ENCODE measurements at places on chromosomes 4 and X.

- no peak for DNase-seq
Observed at GRCh38 chr4:7132249-7132648, 60.1 kb upstream of the SORCS2 start.

DNA sequence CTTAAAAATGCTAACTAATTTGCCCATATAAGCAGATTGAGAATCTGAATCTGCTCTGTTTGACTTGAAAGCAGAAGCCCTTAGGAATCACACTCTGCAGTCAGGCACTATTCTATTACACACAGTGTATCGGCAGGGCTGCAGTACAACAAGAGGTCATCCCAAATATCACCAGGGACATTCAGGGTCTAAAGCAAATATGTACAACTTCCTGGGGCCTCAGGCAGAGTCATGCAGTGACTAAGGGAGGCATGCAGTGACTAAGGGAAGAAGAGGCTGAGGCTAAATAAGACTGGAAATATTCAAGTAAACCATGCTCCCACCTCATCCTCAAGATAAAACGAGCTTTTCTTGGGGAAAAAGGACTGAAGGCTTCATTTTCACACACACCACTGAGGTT lies 20.9 kb downstream of the MAPK10 start:
- no peak for DNase-seq

DNA sequence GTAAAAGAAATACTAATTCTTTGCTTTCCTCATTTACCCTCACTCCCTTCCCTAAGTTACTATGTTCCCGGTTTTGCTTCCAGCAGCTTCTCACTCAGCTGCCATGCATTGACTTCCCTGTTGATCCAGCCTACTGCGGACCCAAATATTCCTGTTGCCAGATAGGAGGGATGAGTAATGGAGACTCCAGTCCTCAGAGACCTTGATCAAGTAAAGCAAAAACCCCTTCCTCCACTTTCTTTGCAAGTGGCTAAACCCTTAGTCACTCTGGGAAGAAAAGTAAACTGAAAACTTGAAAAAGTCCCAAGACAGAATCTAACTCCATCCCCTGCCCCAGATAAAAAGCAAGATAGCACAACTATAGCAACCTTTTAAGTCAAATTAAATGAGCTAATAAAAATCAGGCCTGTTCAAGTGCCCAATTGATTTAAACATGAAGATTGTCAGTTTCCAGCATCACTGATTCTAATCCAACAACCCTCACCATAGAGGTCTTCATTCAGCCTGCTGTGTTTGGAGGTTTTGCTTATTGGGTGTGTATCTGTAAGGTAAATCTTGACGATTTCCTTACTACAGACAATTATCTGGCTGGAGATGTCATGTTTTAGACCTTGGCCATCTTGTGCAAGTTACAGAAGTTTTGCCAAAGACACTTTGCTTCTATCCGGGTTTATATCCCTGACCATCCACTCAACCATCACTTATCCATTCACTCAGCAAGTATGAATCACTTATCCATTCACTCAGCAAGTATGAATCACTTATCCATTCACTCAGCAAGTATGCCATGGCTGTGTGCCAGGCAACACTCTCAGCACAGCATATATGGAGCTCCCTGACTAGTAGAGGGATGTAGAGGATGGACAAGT lies 17.6 kb downstream of the FGFBP1 start:
- DNase-seq, result no peak

GRCh38 chr4:4783847-4784246 lies 75.6 kb upstream of the MSX1 start:
- no peak for DNase-seq

- peak; percentile 31 for DNase-seq
Observed at GRCh38 chr4:41882625-41883347, 52.4 kb upstream of the TMEM33 start.

- DNase-seq, result no peak
Observed at GRCh38 chr4:95532305-95532704, 16.5 kb downstream of the UNC5C start.

DNA sequence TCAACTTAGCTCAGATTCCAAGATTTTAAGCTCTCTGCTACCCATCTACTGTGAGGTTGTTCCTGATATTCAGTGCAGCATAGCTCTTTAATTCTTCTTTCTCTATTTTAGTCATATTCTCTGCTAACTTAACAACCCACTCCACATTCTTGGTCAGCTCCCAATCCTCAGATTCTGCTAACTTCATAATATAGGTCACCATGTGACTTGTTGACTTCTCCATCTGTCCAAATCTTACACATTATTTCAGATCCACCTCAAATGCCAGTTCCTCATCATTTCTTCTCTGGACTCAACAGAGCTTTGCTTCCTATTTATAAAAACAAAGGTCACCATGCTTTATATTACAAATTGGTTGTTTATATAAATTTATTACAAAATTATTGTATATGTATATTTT lies 29.3 kb upstream of the RXFP1 start:
- DNase-seq, result no peak

- no peak for DNase-seq
Observed at GRCh38 chr4:95068818-95069478, 311.2 kb downstream of the BMPR1B start.

DNA sequence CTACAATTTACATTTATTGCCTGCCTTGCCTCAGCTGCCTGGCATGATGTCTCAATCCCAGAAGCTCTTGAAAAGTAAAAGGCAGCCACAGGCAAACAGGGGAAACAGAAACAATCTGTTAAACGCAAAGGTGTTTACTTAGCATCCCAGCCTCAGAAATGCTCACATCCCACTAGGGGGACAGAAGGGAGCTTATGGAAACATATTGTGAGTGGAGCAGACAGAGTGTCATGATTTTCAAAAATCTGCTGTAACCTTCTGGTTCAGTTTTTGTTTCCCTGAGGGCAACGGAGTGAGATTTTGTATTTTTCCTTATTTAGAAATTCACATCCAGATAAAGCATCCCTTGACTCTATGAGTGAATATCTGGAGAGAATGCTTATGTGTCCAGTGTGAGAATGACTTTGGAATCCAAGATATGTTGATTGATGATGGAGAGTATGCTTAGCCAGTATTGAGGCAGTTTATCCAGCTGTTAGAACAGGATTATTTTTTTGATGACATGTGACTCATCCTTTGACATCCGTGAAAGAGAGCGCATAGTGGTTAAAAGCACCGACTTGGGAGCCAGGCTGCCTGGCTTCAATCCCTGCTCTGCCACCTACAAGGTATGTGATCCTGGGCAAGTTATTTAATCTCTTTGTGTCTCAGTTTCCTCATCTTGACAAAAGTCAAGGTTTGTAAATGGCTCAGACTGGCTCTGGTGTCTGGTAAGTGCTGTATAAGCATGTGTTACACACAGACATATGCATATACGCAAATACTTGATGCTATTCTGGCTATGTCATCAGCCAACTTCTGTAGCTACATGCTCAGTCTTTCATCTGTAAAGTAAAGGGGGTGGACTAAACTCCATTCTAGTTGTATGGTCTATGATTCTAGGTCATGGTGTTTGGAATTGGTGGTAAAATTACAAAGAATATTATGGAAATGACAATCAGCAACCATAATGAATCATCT lies 381.2 kb downstream of the RAPGEF2 start:
- DNase-seq, result no peak

DNA sequence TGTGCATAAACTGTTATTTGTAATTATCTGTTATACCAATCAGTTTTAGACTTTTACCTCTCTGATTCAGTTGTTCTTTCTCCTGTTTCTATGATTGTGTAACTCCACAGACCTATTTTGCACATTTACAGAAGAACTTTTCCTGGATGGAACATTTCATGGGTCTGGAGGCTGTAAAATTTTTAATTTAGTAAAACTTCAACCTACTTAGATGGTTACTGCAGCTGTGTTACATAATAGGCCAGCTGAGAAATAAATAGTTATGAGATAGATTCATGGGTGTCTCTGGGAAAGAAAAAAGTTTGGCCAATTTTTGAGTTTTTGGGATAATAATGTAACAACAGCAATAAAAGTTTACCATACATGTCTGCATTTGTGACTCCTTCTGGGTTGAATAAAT lies 253.5 kb downstream of the ARHGAP24 start:
- DNase-seq, result no peak

GRCh38 chr4:82718162-82718940 lies 80.2 kb downstream of the SCD5 start:
- DNase-seq, result no peak

GRCh38 chr4:53592122-53592521 lies 836 bp upstream of the LNX1 start:
- DNase-seq, result no peak

DNA sequence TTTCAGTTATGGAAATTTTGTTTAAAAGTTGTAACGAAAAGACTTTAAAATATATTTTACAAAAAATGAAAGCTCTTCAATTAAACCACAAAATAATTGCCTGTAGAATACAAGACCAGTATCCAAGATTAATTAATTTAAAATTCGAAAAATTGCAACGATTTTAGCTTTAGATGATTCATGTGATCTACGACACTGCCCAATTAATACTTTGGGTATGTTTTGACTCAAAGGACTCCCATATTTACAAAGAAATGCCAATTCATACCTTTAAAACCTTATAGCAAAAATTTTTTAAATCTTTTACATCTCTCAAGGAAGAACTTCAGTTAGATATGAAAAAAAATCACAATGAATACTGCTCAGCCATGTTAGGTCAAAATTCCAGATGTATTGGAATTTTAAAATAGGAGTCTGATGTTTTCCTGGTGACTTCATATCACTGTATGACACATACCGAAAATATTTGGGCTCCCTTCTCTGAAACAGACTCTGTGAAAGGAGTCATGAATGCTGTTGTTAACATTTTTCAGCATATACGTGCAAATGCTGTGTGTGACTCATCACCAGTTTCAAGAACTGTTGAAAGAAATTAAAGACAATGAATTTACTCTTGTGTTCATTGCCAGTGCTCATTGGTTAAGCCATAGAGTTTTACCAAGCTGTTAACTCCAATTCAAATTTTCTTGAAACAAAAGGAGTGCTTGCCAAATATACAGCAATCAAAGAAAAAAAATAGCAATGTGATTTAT lies 13.8 kb upstream of the SMS start:
- no peak for DNase-seq

DNA sequence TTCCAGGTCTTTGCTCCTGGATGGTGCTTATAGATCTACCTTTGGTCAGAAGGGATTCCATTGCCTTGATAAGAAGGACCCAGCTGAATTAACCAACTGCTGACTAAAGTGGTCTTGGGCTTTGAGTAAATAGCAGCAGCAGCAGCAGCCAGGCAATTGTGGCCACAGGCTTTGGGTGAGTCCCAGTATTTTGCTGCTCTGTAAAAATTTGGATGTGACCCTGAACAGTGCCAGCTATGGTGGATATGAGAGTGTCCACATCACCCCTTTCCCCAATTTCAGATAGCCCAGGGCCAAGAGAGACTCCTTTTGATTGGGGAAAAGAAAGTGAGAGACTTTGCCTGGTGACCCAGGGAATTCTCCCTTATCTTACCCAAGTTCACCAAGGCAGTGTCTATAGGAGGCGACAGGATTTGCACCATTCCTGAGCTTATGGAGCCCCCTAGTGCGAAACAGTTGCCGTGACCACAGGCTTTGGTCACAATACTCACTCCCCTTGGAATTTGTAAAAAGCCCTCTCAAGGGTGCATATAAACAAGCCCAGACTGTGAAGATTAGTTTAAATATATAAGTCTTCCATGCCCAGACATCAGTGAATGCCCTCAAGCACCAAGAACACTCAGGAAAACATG lies 518.0 kb downstream of the TMA16 start:
- no peak for DNase-seq

GRCh38 chr4:2256156-2256731 lies 5.7 kb downstream of the MXD4 start:
- DNase-seq, result peak; percentile 0

DNA sequence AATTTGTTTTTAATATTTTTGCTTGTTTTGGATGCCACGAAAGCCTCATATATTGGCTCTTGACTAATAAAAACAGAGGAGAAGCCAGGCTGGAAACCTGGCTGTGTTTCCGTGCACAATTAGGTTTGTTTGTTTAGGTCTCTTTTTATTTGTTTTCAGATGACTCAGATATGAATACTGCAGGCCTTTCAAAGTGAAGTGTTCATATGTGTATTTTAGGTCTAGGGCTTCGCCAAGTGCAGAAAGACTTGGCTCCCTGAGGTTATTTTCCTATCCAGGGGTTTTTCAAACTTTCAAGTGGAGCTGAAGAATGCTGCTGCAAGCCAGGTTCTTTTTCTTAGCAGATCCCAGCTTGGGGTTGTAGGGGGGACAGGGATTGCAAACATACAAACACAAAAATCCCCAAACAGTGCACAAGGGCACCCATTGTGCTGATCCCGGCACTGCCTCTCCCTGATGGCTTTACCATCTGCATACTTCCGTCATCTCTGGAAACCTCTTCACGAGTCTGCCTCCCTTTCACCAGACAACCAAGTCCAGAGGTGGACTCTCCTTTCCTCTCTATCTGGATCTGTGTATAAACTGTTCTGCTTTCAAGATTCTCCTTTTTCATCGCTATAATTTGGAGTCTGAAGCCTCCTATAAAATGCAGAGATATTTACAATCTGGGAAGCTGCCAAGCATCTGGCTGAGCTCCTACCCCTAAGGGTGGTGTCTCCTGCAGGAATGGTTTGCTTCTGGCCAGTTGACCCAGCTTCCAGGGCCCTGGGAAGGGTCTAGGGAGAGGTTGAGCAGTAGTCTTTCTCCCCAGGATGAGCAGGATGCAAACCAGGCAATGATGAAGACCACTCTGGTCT lies 108.6 kb downstream of the SMIM20 start:
- DNase-seq, result no peak

GRCh38 chrX:3695536-3695935 lies 17.9 kb downstream of the PRKX start:
- no peak for DNase-seq

- no peak for DNase-seq
Observed at GRCh38 chr4:156762851-156763250, 208.7 kb downstream of the PDGFC start.

- DNase-seq, result no peak
Observed at GRCh38 chrX:74325130-74326059, 21.4 kb downstream of the ZCCHC13 start.

DNA sequence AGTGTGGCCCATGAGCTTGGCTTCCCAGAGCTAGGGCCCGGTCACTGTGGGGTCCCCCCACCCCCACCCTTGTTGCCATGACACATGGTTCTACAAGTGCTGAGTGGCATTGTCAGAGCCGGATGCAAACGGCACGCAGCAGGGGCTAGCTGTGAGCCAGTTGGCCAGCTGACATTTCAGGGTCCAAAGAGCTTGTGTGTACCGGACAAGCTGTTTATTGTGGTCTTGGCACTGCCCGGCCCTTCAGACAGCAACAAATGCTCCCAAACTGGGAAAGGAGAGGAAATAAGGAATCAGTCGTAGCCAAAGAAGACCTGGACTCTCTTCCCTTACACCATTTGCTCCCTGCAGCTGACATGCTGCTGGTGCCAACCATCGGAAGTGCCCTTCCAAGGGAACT lies 36.8 kb downstream of the TSC22D3 start:
- DNase-seq, result no peak

DNA sequence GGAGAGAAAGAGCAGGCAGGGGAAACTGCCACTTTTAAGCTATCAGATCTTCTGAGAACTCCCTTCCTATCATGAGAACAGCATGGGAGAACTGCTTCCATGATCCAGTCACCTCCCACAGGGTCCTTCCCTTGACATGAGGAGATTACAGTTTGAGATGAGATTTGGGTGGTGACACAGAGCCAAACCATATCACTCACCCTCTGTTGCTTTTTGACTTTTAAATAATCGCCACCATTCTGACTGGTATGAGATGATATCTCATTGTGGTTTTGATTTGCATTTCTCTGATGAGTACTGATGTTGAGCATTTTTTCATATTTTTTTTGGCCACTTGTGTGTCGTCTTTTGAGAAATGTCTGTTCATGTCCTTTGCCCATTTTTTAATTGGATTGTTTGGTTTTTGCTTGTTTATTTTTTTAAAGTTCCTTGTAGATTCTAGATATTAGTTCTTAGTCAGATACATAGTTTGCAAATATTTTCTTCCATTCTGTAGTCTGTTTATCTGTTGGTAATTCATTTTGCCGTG lies 6.5 kb upstream of the PAQR3 start:
- no peak for DNase-seq
